GM13976 (cell line): ENCODE measurements at places on chromosomes 3 and 15.
A peak's percentile ranks its signal among the peaks of the same experiment; 100 is the strongest.

- no peak for DNase-seq
These were observed 894.3 kb downstream of the OTOL1 start for GRCh38 chr3:162390891-162391290.

DNA sequence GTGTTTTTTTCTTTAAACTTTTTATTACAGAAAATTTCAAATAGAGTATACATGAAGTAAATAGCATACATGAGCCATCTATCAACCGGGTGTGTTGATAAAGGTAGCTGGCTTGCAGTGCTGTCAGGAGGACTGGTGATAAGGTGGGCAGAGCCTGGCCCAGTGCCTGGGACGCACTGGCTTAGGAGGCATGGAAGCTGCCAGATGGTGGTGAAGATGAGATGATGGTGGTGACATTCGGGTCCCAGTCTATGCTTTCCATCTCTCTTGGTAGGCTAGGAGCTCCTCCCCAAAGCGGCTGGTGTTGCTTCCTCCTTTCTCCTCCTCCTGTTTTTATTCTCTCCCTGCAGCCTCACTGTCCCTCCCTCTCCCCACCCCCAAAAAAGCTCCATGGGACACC, 101.7 kb downstream of the ADCY5 start:
- DNase-seq: no peak

GRCh38 chr3:11727207-11727606, 83.5 kb upstream of the VGLL4 start:
- DNase-seq: no peak

DNA sequence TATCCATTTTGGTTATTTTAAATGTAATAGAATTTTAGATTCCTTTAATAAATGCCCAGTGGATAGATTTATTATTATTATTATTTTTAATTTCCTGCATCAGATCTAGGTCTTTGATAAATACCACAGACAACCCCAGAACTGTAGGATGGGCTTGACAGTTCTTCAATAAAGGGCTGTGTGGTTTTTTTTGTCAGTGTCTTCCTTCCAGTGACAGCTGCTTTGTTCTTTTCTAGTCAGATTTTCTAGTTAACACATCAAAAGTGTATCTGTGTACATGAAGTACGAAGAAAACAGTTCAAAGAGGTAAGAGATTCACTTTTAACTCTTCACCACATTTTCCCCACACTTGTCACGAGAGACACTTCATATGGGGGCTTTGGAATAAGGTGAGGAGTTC, 120.3 kb downstream of the SAMMSON start:
- DNase-seq: no peak

- peak; percentile 79 for DNase-seq
These were observed 4.8 kb upstream of the RHOV start for GRCh38 chr15:40878785-40879184.
